Fibroblast of pulmonary artery (primary cell): ENCODE measurements at places on chromosomes 11 and 22.

- DNase-seq: no peak
Measured at GRCh38 chr22:39718921-39719475, 148.4 kb downstream of the CACNA1I start.

GRCh38 chr11:68213135-68213515 lies at the start of gene KMT5B:
TSS of gene KMT5B (minus strand) at chr11:68213296. CDS start at chr11:68190076, 23,220 bp downstream.
- DNase-seq: peak; percentile 68

GRCh38 chr11:39772525-39773137 lies 1686.8 kb downstream of the LRRC4C start:
- DNase-seq: no peak

- no peak for DNase-seq
Measured at GRCh38 chr11:116646191-116646590, 126.6 kb downstream of the BUD13 start.

- DNase-seq: no peak
Measured at GRCh38 chr11:15471895-15472799, 357.4 kb downstream of the INSC start.

DNA sequence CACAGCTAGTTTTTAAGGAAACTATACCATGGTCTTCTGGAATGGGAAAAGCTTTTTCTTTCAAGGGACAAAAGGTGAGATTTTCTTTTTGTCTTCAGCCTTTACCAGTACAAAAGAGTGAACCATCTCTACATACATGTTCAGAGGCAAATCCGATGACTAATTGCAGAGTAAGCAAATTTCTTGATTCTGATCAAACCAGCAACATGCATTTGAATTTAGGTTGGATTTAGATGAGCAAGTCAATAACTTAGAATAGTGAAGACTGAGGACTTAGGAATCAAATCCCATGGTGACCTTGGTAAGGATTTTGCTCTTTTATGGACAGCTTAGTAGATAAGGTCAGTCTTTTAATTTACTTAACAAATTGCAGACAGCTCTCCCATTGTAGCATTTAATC lies 65.9 kb upstream of the BLID start:
- no peak for DNase-seq

DNA sequence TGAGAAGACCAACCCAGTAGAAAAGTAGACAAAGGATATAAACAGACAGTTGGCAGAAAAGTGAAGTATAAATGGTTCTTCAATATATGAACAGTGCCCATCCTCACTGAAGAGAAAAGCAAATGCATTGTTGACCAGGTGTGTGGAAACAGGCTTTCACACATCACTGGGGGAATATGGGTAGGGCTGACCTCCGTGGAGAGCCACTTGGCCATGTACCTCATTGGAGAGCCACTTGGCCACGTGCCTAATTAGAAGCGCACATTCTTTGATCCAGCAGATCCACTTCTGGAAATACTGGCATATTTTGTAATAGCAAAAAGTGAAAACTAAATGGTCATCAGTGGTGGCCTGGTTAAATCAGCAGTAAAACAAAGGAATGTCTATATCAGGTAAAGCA lies 43.2 kb downstream of the PPP6R3 start:
- DNase-seq: no peak

- DNase-seq: no peak
Measured at GRCh38 chr11:95299078-95299679, 68.2 kb upstream of the SESN3 start.

- DNase-seq: no peak
Measured at GRCh38 chr11:132140056-132140455, 769.6 kb downstream of the NTM start.

DNA sequence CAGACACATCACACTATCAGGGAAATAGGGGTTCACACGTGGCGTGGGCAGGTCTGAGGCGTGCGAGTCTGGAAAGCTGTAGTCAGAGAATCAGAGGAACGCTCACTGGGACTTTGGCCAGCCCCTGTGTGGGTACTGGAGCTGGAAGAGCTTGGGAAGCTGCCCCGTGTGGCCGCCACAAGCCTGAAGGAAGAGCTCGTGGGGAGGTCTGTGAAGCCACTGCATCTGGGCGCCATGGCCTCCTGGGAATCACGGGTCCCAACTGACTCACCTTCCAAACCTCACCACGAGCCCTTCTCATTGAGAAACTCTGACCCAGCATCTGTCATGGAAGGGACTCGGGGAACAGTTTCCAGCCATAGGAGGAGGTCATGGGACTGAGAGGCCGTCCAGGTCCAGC lies 5.9 kb upstream of the MRGPRF start:
- DNase-seq: no peak

DNA sequence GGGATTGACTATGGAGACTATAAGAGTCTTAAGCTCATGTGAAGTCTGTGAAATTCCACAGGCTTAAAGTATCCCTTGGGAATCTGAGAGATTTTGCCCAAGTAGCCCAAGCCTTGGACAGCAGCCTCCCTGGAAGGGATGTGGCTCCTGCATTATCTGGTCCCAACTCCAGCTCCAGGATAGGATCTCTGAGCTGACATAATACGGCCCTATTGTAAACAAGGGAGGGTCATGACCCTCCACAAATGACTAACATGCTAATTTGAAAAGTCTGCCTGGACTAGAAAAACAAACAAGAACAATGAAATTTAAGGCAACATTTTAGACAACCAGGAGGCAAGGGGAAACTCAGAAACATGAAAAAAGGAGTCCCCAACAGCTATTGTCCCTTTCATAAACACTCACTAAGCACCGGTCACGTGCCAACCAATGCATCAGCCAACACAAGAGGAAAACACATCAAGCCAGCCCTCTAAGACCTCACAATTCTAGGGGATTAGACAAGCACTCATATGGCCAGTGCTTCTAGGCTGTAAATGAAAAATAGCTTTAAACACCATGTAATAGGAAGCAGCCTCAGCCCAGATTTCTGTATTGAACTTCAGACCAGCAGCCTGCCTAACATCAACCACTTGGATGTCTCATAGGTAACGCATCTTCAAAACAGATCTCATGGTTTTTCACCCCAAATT lies 101.2 kb upstream of the TIMP3 start:
- peak; percentile 50 for DNase-seq

- DNase-seq: no peak
Measured at GRCh38 chr11:111393096-111393495, 14.0 kb upstream of the POU2AF1 start.

DNA sequence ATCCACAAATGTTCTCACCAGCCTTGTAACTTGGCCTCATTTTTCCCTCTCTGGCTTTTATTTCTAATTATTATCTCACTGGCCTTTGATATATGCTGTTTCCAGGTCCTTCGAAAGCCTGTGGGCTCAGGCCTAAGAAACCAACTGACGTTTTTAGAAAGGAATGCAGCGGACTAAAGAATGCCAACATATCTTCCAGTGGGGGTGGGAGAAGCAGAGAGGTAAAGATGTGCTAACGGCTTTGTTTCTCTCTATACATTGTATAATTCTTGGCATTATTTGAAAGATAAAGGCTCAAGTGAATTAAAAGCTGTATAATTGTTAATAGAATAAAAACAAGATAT lies 28.2 kb downstream of the OR6Q1 start:
- peak; percentile 91 for DNase-seq

GRCh38 chr11:44281151-44281550 lies 28.8 kb downstream of the ALX4 start:
- no peak for DNase-seq

DNA sequence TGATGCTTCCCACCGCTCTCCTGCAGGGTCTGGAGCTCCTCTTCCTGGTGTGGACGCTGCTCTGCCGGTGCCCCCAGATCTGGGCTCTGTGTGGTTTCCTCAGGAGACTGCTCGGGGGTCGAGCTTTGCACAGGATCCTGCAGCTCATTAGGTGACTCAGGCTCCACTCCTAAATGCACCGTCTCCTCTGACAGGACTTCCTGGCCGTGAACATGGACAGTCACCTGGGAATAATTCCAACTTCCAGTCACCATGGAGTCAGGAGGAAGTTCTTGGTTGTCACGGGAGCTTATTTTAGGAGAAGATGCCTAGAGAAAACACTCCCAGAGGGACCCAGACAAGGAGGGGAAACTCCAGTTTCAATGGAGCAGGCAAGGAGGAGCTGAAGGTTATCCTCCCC lies 11.9 kb downstream of the ZNF202 start:
- no peak for DNase-seq

GRCh38 chr11:69509846-69510390 lies 28.5 kb downstream of the LINC01488 start:
- DNase-seq: no peak

DNA sequence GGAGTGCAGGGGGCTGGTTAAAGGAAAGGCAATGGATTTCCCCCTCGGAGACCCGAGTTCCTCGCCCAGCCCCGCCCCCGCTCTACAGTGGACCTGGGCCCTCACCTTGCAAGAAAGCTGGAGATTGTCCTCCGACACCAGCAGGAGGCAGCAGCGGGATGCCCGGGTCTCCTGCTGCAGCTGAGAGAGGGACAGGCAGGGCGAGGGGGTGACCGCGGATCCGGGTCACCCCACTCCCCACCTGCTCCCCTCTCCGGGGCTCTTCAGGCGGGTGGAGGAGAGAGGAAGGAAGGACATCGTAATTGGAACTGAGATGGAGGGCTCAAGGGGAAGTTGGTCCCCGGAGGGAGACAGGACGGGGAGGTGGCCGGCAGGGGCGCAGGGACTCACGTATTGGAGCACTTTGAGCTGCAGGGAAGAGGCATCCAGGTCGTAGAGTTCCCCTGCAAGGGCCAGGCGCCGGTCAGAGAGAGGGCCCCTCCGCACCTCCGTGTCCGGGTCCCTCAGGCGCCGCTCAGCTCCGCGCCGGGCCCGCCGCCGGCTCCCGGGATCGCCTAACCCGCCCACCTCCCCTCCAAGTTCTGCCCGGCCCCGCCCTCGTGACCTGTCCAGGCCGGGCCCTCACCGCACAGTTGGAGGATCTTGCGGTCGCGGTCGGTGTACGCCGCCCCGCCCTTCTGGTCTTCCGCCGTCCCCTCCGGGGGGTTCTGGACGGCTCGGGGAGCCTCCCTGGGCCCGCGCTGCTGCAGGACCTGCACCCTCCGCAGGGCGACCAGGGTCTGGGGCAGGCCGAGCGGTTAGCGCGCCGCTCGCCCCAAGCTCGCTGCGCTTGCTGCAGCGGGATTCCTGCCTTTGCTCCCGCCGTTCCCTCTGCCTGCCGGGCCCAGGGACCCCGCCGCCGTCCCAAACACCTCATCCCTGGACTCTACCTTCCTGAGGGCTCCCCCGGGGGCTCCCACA lies 84.1 kb downstream of the PDE2A start:
- DNase-seq: peak; percentile 31

DNA sequence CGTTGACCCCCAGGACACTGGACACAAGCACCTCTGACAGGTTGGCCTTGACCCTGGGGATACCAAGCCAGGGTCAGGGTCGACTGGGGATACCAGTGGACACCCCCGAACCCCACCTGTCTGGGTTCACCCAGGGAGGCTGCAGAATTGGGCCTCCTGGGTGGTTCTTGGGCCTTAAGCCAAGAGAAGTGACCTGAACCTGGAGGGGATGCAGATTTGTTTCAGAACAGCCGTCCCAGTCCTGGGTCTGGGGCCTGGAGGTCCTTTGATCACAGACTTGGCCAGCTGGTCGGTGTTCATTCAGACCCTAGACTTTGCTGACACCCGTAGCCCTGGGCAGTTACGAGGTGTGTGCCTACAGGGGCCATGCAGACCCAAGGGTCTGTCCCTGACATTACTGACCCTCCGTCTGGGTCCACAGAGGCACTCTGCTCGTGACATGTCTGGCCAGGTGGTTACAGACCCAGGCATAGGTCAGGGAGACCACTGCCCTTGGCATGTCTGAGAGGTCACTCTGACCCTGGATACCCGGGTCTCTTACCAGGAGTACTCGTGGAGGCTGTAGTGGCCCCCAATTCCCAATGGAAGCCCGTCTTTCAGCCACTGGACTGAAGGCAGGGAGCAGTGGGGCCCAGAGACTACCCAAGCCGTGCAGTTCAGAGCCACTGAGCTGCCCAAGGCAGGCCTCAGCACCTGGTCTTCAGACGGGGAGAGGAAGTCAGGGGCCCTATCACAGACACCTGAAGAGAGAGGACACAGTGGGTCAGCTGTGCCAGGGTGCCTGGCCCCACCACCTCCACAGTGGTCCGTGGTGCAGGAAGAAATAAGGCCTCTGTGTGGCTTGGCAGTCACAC lies 6.4 kb downstream of the SIGIRR start:
- no peak for DNase-seq

GRCh38 chr11:34395916-34396550 lies 38.2 kb upstream of the ABTB2 start:
- DNase-seq: peak; percentile 11

DNA sequence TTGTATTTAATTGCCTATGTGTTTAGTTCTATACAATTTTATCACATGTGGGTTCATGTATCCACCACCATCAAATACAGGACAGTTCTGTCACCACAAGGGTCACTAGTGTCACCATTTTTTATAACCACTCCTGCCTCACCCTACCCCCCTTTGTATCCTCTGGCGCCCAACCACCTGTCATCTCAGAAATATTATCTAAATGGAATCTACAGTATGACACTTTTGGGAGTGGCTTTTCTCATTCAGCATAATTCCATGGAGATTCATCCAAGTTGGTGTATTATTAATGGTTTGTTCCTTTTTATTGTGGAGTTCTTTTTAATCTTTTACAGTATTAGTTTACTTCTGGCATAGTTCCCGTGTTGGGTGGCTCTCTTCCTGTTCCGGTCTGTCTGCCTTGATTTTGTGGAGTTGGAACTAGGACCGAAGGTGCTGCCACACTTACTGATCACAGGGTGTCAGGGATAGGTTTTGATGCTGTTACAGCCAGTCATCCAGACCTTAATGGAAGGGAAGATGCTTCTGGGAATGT lies 58.5 kb downstream of the TNRC6B start:
- DNase-seq: no peak

DNA sequence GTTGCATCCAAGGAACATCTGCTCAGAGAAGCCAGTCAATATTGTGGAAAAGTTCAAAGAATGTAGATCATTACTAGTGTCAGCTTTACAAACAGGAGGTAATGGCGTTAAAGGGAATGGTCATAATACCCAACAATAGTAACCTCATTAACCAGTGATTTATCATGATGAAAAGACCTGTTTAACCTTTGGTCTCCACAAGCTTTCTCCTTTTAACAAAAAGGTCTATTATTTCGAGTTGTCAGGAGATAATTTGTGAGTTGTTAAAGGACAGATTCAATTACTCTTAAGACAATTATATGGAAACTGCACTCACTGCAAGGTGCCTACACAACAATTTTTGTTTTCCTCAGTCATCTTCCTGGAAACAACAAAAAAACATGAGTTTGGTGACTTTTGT lies 73.8 kb upstream of the HTATIP2 start:
- no peak for DNase-seq

GRCh38 chr11:83823461-83824025 lies 537.4 kb upstream of the CCDC90B start:
- peak; percentile 37 for DNase-seq

GRCh38 chr11:134999590-134999989 lies 587.5 kb upstream of the B3GAT1 start:
- DNase-seq: no peak

- DNase-seq: peak; percentile 46
Measured at GRCh38 chr11:130029137-130029536, 26.5 kb upstream of the PRDM10 start.
